GM04504 (cell line): ENCODE measurements at places on chromosomes 2 and 18.

DNA sequence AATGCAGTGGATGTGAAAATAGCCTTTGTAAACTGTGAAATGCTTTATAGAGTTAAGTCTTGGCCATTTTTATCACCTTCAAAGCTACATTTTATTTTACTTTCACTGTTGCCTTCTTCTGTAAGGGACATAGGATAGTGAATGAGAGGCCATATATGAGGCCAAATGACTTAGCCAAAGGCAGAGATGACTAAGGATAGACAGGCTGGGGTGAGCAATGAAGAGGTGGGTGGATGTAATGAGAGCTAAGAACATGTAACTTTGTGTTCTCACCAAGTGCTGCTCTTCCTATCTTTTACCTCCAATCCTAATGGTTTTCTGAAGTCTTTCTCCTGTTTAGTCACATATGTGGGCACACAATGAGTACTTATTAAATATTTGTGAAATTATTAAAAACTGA, 101.9 kb downstream of the MBD5 start:
- DNase-seq = no peak

GRCh38 chr2:52454962-52455361, 1312.6 kb upstream of the CHAC2 start:
- no peak for DNase-seq

GRCh38 chr2:235347691-235348090, 146.2 kb upstream of the AGAP1 start:
- peak; percentile 78 for DNase-seq

- DNase-seq = no peak
Measured at GRCh38 chr2:17270894-17271293, 247.3 kb downstream of the RAD51AP2 start.

- peak; percentile 24 for DNase-seq
Measured at GRCh38 chr2:33267756-33268155, 208.7 kb upstream of the RASGRP3 start.

GRCh38 chr2:78029392-78029995, 507.3 kb upstream of the LRRTM4 start:
- DNase-seq = no peak

GRCh38 chr2:193556766-193557470, 1362.2 kb upstream of the TMEFF2 start:
- no peak for DNase-seq

GRCh38 chr2:199946196-199946595, 9.1 kb downstream of the TYW5 start:
- DNase-seq = no peak

GRCh38 chr2:72132981-72133720, 14.5 kb downstream of the CYP26B1 start:
- DNase-seq = no peak

GRCh38 chr18:61334951-61335683, 1.9 kb downstream of the CDH20 start:
- no peak for DNase-seq

DNA sequence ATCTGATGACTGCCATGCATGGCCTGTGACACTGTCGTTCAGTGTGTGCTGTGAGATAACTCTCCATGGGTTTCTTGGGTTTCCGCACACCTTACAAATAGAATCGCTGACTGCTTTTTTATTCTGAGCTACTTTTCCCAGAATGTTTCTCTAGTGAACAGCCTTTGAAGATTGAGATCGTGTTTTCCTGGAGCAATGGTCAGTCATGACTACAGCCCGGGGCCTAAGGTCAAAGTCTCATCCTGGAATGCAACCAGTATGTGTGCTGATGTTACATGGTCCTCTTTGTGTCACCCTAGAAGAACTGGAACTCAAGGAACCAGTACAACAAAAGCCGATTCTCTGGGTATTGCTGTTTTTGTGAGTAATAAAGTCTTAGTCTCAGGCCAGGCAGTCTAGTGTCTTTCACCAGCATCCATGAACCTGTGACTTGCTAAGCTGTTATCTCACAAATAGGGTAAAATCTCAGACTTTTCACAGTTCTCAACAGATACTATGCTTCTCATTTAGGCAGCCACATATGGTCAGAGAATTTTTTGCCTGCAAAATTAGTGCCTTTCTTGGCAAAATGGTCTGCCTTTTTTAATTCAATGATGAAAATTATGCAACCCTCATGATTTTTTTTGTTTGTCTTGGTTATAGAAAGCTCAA, 124.9 kb upstream of the PIEZO2 start:
- DNase-seq = no peak

GRCh38 chr2:191222952-191223351, 22.3 kb upstream of the MYO1B start:
- DNase-seq = no peak

GRCh38 chr2:19835781-19836281, 66.0 kb downstream of the TTC32 start:
- DNase-seq = no peak

GRCh38 chr18:67845035-67845434, 328.5 kb upstream of the DSEL start:
- no peak for DNase-seq

DNA sequence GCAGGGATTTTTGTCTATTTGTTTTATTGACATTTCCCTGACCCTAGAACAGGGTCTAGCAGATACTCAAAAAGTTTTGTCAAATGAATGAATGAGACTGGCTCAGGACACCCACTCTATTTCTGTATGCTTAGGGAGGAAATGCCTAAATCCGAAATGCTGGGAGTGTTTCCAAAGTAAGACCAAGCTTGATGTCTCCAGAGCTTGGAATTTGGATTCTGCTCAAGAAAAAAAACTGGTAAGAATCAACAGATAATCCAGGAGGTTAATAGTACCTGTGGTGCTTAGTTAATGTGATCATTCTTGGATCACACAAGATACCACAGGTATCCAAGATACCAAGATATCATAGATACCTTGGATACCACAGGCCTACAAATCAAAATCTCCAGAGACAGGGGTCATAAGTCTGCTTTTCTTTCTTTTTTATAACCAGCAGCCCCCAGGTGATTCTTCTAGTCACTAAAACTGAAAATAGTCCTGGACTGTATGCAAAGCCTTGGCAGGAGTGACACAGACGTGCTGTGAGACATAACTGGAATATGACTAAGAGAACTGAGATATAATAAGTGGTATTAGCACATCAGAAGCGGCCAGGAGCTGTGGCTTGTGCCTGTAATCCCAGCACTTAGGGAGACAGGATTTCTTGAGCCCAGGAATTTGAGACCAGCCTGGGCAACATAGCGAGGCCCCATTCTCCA, 39.9 kb upstream of the SP3 start:
- no peak for DNase-seq

- no peak for DNase-seq
Measured at GRCh38 chr18:37364237-37364636, 201.4 kb downstream of the CELF4 start.

GRCh38 chr2:113376913-113377445, 60.5 kb upstream of the ZNG1B start:
- DNase-seq = no peak

GRCh38 chr18:78639006-78639950, 340.3 kb upstream of the SALL3 start:
- no peak for DNase-seq

DNA sequence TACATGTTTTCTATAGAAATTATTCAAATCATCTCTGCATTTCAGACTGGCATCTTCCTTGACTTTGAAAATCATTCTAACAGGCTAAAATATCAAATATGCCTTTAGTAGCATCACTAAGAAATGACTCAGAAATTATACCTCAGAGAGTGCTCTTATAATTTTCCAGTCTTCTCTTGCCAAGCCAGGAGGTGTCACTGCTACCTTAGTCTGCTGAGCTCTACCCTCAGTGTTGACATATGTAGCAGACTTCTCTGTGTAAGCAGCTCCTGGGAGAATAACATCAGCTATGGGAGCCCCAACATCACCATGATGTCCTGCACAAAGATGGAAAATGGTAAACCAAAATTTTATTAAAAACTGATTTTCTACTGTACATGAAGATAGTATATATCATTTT, 31.6 kb downstream of the NDUFS1 start:
- DNase-seq = no peak

DNA sequence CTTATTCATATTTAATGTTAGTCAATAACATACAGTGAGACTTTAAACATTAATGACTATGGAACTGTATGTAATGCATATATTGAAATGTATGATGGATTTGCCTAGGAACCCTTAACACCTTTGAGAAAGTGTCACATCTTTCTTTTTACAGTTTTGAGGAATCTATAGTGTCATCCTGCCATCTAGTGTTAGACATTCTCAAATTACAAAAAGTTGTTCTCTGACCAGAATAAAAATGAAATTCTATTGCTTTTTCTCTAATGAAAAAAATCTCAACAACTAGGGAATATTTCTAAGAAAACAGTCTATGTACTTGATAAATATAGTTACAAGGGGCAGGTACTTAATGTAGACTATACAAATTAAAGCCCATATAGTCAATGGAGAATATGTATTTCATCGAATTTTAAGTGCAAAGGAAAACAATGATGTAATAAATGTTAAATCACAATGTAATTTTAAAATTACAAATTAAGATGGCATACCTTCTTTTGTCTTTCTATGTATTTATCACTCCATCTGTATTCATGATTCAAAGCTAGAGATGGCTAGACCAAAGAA, 5.1 kb upstream of the CALCRL start:
- DNase-seq = no peak

- no peak for DNase-seq
Measured at GRCh38 chr18:67600181-67601180, 84.0 kb upstream of the DSEL start.

- no peak for DNase-seq
Measured at GRCh38 chr2:207167099-207167923, 1.6 kb upstream of the KLF7 start.

DNA sequence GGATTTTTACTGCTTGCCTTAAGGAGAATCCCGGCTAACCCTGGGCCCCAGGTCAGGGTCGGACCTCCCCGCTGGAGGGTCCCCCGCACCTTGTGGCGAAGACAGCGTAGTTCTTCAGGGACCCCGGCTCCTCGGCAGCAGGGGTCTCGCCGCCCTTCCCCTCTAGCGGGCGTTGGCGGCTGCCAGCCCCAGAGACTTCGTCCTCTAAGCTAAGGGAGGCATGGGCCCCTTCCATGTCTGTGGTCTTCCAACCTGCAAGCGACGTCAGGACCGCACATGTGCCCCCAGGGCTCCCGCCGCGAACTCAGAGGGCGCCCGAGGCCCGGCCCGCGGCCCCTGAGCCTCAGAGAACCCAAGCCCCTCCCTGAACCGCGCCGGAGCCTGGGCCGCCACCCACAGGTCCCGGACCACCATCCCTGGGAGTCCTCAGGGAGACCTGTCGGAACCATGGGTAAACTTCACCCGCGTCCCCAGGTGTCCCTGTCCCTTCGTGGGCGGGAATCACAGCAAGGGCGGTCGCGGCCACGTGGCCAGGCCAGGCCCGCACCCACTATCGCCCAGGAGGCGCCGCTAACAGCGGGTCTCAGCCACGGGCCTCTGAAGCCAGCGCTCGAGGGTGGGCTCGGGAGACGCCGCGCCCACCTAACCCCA, 562 bp downstream of the ANKMY1 start:
- DNase-seq = no peak

- DNase-seq = no peak
Measured at GRCh38 chr2:108988796-108989713, at the start of gene EDAR. TSS of gene EDAR (minus strand) at chr2:108989220. CDS start at chr2:108931014, 58,206 bp downstream.

DNA sequence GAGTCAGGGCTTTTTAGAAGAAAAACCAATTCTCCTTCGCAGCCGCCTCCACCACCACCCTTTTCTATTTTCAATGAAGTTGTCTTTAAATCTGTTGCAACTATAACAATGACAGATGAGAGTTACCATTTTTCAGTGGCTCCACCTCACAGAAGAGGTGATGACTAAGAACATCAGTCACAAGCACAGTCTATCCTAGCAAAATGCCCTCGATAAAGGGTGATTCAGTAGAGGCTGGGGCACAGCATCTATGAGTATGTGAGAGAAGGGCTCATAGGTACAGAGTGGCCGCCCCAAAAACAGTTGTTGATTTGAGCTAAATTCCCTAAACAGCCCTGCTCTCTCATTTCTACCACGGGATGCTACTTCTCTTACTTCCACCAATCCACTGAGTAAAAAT, 310.8 kb upstream of the MGAT5 start:
- no peak for DNase-seq

DNA sequence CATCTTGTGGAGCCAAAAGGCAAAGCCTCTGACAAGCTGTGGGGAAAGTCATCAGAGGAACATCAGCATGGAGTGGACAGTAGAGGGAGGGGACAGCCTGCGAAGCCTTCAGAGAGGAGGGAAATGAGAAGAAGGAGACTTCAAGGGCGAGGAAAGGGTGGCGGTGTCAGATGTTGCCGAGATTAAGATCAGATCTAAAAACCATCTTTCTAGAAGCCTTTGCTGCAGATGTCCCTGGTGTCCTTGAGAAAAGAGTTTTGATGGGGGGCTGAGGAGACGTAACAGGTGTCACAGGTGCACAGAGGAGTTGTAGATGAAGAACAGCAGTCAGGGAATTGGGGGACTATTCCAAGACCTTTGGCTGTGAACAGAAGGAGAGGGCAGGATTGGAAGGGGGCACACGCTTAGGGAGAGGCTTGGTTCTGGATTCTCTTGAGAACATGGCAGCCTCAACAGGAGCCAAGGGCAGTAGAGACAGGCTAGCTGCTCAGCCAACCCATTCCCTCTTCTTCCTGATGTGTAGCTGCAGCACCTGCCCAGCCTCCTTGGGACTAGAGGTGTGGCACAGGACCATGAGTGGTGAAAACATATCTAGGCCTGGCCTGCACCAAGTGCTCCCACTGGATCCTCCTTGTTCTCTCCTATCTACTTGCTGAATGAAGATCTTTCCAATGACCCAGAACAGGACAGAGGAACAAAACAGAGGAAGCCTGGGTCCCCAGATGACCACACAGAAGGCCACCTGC, 22.7 kb upstream of the NCL start:
- no peak for DNase-seq

DNA sequence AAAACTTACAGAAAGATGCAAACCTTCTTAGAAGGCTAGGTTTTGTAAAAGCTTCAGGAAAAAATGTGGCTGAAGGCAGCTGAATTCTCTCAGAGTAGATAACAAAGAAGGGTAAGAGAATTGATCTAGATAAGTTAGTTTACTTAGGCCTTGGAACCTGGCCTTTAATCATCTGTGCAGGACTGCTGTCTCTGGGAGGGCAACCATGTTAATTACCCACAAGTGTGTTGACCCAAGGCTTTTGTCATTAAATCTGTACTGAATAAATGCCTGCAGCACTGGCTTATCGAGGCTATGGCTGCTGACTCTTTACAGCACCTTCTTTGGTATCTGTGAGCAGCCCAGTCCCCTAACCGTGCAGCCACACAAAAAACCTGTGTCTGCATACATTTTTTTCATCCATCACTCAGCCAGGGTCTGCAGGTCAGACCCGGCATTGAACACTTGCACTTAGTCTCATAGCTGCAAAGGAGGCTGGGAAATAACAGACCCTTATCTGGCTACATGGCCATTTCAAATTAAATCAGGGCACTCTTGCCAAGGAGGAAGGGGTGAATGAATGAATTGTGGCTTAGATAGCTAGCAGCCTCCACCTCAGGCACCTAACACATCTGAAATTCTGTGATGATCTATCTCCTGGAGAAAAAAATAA, 120.2 kb upstream of the MSH2 start:
- DNase-seq = no peak

GRCh38 chr2:240399419-240400324, 35.8 kb upstream of the GPC1 start:
- no peak for DNase-seq

- no peak for DNase-seq
Measured at GRCh38 chr2:113136828-113137775, 9.7 kb downstream of the IL1RN start.
